ENCODE measurements at places on chromosomes 12 and 14.

DNA sequence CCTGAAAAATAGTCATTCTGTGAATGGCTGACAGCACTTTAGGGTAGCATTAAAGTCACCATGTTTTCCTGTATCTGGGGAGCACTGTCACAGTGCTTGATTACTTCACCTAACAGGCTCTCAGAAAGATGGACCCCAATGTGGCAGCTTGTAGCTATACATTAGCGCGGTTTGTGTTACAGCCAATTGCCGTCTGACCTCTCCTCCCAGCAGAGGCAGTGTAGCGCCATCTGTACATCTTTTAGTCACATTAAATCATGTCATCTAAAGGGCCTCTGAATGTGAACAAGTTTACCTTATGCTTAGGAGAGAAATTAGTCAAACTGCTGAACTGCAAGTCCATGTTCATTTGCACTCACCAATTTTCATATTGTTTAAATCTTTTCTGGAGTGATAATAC, 113.7 kb downstream of the LMO3 start:
- DNase-seq, result no peak

DNA sequence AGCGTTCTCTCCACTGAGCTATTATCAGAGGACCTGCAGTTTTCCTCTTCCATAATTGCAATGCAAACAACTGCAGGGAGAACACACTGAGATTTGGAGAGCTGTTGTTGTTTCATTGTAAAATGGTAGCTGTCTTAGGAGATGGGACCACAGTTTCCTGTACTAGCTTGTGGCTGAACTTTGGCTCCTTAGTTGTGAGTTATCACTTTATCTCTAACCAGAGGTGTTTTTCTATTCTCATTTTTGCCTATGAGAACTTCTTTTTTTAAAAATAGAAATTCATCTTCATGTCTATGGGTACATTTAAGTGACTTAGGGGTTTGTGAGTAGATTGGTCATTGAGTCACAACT, 216.5 kb downstream of the SLC38A4 start:
- no peak for DNase-seq

GRCh38 chr12:27351476-27351875, 18.8 kb downstream of the BMAL2 start:
- no peak for DNase-seq

DNA sequence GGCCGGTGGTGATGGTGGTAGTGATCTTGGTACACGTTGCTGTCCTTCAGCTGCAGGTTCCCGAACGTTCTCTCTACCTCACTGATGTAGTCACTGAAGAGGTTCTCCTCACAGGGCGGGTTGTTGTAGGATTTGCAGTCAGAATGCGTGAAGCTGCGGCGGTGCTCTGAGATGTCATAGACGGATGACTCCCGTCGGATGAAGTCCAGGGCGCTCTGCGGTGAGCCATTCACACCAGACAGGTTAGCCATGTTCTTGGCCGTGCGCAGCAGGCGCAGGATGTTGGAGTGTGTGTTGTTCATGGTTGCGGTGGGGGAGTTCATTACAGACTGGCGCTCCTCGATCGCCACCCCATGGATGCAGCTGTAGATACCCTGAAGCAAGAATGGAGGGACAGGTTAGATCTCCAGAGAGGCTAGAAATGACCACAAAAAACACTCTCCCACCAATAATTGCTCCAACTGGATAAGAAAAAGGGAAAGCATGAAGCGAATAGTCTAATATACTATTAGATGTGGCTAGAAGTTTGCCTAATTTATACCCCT, 367.8 kb downstream of the EMP1 start:
- no peak for DNase-seq

- DNase-seq, result no peak
Measured at GRCh38 chr12:108093209-108093608, 35.9 kb upstream of the WSCD2 start.
